NCI-H1105 (cell line): ENCODE measurements at places on chromosomes 7 and 10.
A peak's percentile ranks its signal among the peaks of the same experiment; 100 is the strongest.

GRCh38 chr10:125057158-125058001, 103.0 kb downstream of the CTBP2 start:
- DNase-seq = no peak

GRCh38 chr10:102287538-102287937, 42.2 kb downstream of the GBF1 start:
- DNase-seq = no peak

DNA sequence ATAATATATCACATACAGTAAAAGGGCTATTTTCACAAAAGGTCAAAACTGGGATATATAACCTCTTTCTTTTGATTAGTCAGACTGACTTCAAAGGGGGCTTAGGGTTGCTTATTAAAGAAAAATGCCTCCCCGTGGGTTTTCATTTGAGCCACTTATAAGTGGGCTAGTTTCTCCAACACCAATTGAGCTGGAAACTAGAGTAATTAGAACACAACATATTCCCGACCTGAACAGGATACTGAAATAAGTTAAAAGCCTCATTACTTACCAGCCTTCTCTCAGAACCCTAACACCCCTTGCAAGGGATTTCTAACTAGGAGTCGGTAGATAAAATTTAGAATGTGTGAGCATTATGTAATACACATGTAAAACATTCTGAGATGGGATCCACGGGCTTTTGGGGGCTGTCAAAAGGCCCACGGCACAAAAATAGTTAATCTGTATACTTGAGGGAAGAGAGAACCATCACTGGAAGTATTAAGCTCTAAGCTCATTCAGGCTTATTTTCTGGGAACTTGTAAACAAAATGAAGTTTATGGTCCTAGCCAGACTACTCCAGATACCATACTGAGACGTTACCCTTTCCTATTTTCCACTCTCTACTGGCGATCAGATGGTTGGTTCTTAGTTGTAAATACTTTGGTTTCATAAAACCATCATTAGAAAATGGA, 29.3 kb upstream of the KMT2E start:
- no peak for DNase-seq

DNA sequence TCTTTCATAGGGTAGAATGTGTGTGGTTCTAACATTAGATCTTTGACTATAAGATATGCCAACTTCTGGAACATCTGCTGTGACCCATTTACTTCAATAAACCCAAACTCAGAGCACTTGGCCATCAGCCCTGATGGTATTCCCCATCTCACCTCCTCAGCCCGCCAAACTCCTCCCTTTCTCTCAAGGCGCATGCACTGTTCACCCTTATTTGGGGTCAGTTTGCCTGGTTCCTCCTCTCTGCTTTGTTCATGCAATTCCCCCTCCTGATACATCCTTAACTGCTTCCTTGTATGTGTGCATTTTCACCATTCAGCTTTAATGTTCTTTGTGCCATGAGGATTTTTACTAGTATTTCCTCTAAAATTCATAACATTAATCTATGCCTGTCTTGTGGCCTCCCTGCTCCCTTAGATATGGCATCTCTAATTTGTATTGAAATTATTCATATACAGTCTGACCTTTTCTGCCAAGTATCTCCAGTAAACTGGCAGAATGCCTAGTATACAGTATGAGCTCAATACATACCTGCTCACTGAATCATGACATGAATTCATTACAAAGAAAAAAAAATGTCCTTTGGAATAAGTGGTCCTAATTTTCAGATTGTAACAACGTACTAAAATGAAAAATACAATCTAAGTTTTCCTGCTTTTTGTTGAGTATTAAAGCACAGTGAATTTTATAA, 336.8 kb upstream of the IGFBP3 start:
- DNase-seq = peak; percentile 3

DNA sequence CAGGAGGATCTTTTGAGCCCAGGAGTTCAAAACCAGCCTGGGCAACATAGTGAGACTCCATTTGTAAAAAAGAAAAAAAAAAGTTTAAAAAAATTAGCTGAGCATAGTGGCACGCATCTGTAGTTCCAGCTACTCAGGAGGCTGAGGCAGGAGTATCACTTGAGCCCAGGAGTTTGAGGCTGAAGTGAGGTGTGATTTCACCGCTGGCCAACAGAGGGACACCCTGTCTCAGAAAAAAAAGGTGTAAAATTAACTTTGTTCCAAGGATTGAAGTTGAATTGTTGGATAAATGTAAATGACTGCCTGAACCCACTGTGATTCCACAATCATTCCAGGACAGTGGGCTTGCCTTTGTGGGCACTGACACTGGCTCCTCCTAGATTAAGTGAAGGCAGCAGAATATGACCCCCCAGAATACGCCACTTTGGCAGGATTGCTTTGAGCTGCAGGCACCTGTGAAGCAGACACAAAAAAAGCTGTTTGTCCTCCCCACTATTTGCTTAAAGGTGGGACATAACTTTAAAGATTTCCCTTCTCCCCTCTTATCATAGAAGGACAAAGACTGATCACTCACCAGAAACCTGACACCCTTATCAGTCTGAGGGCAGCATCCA, 57.2 kb upstream of the FOXI2 start:
- no peak for DNase-seq
